ENCODE measurements at places on chromosomes 6 and 20.

DNA sequence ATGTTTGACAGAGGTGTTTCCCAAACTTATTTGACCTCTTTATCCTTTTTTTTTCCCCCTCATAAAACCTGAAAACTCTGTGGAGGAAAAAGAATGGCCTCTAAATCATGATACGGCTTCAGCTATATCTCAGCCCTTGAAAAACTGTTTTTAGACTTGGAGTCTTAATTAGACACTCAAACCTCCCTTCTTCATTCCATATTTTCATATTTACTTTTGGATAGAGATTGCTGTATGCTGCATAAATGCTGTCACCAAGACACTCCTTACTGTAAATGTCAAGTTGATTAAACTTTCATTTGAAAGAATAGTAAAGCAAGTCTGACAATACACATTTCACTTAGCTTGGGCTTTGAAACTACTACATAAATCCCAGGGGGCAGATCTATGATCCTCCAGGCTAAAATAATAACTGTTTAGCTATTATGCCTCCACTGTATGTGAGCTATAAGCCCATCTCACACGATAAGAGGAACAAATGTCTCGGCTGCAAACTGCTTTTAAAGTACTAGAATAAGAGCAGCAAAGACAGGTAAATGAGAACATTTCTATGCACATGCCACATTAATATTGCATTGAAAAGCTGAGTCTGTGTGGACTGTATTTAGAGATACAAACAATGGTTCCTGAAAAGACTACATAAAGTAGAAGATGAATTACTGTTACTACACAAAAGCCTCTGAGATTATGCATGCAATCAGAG, 141.3 kb upstream of the HMGN3 start:
- no peak for DNase-seq

- DNase-seq: no peak
These were observed 13.6 kb downstream of the TMEM181 start for GRCh38 chr6:158573542-158573931.

GRCh38 chr6:63573899-63574553, 1.7 kb downstream of the LOC128125822 start:
- peak; percentile 76 for DNase-seq

DNA sequence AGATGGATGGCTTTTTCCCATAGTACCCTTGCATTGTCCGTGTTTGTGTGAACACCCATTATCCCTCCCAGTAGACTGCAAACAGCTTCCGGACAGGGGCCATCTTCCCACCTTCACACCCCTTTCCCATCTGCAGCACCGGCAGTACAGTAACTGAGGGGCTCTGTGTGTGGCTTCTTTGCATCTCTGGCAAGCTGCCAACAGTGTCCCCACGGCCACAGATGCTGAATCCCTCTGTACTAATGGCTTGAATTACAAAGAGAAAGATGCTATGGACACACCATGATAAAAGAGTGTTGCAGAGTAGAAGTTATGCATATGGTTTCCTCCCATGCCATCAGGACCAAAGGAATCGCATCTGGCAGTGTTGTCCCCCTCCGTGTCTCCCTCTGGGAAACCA, 101.1 kb upstream of the CDYL start:
- no peak for DNase-seq

DNA sequence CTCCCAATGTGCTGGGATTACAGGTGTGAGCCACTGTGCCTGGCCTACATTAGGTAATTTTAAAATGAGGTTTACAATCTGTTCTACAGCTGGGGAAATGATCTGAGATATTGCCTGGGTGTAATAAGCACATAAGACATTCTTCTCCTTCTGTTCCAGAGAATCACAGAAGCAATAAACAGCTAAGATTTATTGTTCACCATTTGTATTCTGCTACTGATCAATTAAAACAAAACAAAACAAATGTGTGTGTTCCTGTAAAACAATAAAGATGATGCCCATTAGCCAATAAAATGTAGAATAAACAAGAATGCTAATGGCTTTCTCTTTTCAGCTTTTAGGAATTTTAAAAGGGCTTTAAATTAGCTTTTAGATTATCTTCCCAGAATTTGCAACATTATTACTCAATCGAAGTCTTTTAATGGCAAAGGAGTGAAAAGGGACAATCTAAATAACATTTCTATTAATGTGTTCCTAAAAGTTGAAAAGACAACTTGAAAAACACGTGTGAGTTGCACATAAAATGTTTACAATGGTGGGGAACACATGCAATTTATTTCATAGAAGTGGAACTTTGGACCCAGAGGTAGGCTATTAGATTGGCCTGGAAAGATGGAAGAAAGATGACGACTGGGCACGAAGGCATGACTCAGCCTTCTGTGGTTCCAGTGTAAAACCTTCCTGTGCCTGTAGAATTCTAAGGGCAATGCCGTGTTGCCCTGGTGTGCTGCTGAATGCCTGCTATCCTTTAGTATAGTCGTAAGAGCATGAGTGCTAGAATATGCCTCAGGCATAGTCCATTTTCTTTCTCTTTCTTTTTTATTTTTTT, 29.0 kb upstream of the DEK start:
- no peak for DNase-seq

GRCh38 chr6:51640021-51640420, 447.4 kb downstream of the PKHD1 start:
- no peak for DNase-seq

DNA sequence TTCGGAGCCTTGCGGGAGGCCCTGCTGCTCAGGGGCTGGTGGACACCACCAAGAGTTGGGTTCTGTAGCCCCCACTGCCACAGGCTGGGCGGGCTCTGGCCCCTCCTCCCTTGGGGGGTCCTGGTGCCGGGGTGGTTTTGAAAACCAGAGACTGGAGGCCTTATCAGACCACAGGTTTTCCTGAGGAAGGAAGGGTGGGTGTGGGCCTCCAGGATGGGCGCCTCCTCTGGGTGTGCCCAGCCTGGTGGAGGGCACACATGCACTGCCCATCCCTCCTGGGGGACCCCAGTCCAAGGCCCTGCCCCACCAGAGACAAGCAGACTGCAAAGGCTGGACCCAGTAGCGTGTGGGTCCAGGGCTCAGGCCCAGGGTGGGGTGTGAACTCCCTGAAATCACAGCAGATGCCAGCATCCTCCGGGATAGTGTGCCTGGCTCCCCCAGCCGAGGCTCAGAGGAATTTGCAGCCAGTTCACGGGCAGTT, 13.5 kb upstream of the ZBTB46 start:
- DNase-seq: no peak

- no peak for DNase-seq
These were observed 369.2 kb downstream of the HAO1 start for GRCh38 chr20:7571101-7571500.

DNA sequence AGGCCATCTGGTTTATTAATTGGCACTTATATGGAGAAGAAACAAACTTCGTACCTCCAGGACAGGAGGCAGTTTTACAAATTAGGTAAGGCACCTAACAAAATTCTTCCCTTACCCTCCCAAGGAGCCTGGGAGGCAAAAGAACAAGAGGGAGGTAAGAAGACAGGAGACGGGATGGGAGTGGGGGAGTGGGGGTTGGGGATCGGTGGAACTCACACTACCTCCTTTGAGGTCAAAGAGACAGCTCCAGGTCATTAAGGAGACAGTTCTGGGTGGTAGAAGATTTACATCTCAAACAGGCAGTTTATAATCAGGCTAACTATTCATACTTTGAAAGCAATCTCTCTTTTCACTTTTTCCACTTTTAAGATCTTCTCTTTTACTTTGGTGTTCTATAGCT, 112.3 kb upstream of the HDAC2 start:
- no peak for DNase-seq

GRCh38 chr20:51382986-51383821, 159.3 kb downstream of the NFATC2 start:
- no peak for DNase-seq

GRCh38 chr6:86516087-86516486, 421.2 kb upstream of the HTR1E start:
- DNase-seq: peak; percentile 8

DNA sequence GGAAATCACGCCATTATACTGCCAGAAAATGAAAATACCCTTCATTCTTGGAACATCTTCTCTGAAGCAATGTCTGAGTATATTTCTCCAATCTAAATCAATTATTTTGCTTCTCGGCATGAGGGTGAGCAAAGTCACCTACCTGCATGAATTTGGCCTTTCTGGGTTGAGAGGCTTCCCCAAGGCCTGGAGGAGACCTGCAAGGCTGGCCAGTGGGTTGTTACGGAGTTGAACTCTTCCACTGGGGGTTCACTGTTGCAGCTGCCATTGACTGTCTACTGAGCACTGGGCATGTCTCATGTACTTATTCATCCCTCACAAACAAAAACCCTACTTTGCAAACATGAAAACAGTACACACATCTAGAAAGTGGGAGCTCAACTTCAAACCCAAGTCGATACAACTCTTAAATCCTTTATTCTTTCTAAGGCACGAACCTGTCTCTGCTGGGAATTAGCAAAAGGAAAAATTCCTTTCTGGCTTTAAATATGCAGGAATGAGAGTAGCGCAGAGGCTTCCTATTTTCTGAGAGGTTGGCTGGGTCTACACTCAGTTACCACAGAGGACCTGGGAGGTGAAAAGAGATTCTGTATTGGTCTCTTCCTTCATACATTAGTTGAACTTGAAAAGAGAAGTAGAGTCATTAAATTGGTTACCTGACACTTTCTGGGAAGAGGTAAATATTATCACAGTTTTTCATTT, 87.6 kb upstream of the SGK1 start:
- no peak for DNase-seq

DNA sequence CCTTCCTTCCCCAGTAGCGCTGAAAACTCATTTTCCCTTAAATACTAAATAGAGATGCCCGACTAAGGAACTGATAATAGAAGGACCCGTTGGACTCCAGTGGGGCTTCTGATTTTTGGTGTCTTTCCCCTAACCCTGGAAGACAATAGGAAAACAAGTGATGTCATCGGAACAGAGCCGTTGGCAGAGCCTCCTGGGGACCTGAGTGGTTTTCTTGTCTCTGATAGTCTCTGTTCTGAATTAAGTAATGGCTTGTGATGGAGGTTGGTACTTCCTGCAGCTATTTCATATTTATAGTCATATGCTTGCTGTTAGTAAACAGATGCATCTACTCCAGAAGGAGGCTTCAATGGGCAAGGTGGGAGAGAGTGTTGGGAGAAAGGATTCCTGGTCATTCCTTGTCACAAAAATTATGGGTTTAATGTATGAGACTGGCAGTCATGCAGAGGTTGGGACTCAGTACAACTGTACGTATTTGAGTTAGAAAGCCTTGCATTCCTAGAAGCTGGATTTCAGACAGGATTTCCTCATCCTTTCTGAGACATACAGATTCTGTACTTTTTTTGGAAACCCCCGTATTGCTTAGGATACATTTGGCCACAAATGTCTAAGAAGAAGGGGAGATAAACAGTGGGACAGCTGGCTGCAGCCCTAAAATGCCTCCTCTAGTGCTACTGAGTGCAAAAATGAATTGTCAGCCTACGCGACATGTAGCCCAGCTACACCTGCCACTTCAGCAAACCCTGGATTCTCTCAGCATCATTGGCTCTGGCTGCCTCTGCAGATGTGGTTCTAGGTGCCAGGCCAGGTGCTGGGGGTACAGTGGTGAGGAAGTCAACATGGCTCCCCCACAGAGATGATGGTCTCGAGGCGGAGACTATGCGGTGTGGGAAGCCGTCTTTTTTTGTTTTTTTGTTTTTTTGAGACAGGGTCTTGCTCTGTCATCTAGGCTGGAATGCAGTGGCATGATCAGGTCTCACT, 38.1 kb downstream of the CDS2 start:
- DNase-seq: no peak

DNA sequence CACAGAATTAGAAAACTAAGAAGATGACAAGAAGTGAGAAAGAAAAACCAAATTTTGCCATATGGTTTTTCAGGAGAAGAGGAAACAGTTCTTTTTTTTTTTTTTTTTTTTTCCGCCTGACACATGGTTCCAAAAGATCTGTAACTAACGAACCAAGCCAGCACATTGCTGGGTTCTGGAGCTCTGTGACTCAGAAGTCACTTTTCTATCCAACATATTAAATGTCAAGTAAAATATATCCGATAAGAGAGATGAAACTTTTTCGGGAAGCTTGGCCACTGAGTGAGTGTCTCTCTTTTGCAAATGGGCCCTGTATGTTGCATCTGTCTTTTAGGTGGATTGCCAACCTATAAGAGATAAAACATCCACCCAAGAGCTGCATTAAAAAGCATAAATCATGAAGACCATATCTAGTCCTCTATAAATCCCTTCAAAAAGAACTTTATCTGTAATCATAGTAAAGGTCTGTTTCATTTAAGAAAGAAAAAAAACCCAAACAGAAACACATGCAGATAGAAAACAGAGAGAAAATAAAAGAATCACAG, 4.6 kb downstream of the METTL24 start:
- no peak for DNase-seq

GRCh38 chr6:139588076-139588639, 213.7 kb upstream of the CITED2 start:
- no peak for DNase-seq

GRCh38 chr6:66772800-66773199, 1065.8 kb upstream of the EYS start:
- DNase-seq: no peak

- DNase-seq: no peak
These were observed 51.9 kb upstream of the SYNDIG1 start for GRCh38 chr20:24417485-24417884.

- no peak for DNase-seq
These were observed 139.0 kb downstream of the MTHFD1L start for GRCh38 chr6:151004383-151005024.

DNA sequence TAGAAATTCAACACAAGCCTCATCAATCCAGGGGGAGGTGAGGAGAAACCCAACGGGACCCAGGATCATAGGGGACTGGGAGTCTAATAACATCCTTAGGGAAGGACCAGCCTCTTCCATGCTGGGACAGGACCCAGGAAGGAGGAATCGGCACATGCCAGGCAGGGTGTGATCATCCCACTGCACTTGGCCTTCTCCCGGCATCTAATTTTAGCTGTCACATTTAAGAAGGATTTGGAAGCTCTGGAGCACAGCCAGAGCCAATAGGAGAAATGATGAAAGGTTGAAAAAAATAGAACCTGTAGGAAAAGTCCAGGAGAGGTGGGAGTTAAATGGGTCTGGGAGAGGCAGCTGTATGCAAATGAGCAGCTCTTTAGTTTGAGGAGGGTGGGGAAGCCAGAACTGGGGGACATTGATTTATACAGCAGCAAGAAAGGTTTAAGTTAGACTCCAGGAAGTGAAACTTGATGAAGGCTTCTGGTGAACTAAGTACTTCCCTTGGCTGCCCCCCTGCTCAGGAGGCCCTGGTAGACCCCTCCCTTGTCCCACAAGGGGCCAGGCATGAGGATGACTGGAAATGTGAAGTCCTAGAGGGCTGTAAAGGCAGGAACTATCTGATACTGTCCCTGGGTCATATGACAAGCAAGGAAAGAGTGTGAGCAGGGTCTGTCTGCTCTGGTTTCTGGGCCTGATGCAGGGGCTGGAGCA, 260.3 kb downstream of the LRFN2 start:
- DNase-seq: peak; percentile 30

All from NAMALWA (cell line).